ENCODE measurements at places on chromosomes 2 and 18. TPM values are rescaled to one million over a fixed set of nuclear protein-coding genes. Genes with fewer than 3 reads are reported as not detected.

Gene OSR1
- total RNA-seq, result not detected

Gene LIMS3
- 11.4 TPM for total RNA-seq

Gene MRPS9
- 31.8 TPM for total RNA-seq

Gene FNDC4
- 19.5 TPM for total RNA-seq

Gene HOXD1
- total RNA-seq, result 4.3 TPM

Gene HMSD
- 0.65 TPM for total RNA-seq

Gene DNAH6
- total RNA-seq, result under 0.01 TPM

Gene MYCN
- 0.65 TPM for total RNA-seq

Gene SULT6B1
- total RNA-seq, result not detected

Gene RBKS
- total RNA-seq, result 0.97 TPM

Gene RIF1
- total RNA-seq, result 40.3 TPM

Gene C2orf81
- total RNA-seq, result 0.46 TPM

Gene SERPINB3
- total RNA-seq, result not detected

Gene KIAA1328
- 4.6 TPM for total RNA-seq

Gene CYP26B1
- total RNA-seq, result under 0.01 TPM

Gene ZNF892
- 9.6 TPM for total RNA-seq

Gene PARD3B
- total RNA-seq, result 5.8 TPM

Gene CLEC4F
- not detected for total RNA-seq

Gene RGPD3
- 0.32 TPM for total RNA-seq

Gene SRBD1
- 12.7 TPM for total RNA-seq

Gene C2orf15
- total RNA-seq, result not detected

Gene M1AP
- total RNA-seq, result not detected

All from epithelial cell of umbilical artery (primary cell).